ENCODE measurements at places on chromosomes 2 and 18. TPM values are rescaled to one million over a fixed set of nuclear protein-coding genes. Genes with fewer than 3 reads are reported as not detected.

LYPD6 gene
- under 0.01 TPM for total RNA-seq

PLA2R1 gene
- total RNA-seq, result 8.3 TPM

POTEC gene
- not detected for total RNA-seq

SERPINB8 gene
- total RNA-seq, result 9.7 TPM

HDLBP gene
- 1,289 TPM for total RNA-seq

SYT4 gene
- total RNA-seq, result not detected

CARF gene
- total RNA-seq, result 8.6 TPM

CEP192 gene
- 32.7 TPM for total RNA-seq

ZBTB7C gene
- total RNA-seq, result 0.33 TPM

NT5C1B gene
- total RNA-seq, result not detected

NGEF gene
- total RNA-seq, result under 0.01 TPM

ALPP gene
- total RNA-seq, result not detected

DNPEP gene
- 72.5 TPM for total RNA-seq

CPS1 gene
- 25.7 TPM for total RNA-seq

GPBAR1 gene
- total RNA-seq, result under 0.01 TPM

GREB1 gene
- total RNA-seq, result 0.51 TPM

RMDN2 gene
- 5.1 TPM for total RNA-seq

HRH4 gene
- under 0.01 TPM for total RNA-seq

CCDC138 gene
- total RNA-seq, result 4.1 TPM

ATOH8 gene
- 19.0 TPM for total RNA-seq

SPATS2L gene
- total RNA-seq, result 50.1 TPM

MTCL1 gene
- total RNA-seq, result 56.0 TPM

POTEI gene
- not detected for total RNA-seq

LYG2 gene
- not detected for total RNA-seq

FBXO48 gene
- 0.26 TPM for total RNA-seq

CEBPZ gene
- 62.4 TPM for total RNA-seq

ALPI gene
- total RNA-seq, result not detected

SERPINB7 gene
- 3.0 TPM for total RNA-seq

UGT1A6 gene
- not detected for total RNA-seq

FBLN7 gene
- total RNA-seq, result 0.99 TPM

PRPF40A gene
- 105 TPM for total RNA-seq

PPIG gene
- total RNA-seq, result 28.8 TPM

TUBA4B gene
- not detected for total RNA-seq

IRS1 gene
- 29.1 TPM for total RNA-seq

TTC39C gene
- total RNA-seq, result 32.6 TPM

FHOD3 gene
- total RNA-seq, result 3.1 TPM

LAMA3 gene
- 13.2 TPM for total RNA-seq

DPYSL5 gene
- total RNA-seq, result not detected

IL36B gene
- not detected for total RNA-seq

AQP12A gene
- total RNA-seq, result not detected

ICA1L gene
- 4.6 TPM for total RNA-seq

CCDC148 gene
- total RNA-seq, result 1.0 TPM

IMPA2 gene
- 23.0 TPM for total RNA-seq

ALKAL2 gene
- 0.17 TPM for total RNA-seq

Measured in fibroblast of lung (primary cell).